ENCODE measurements at places on chromosomes 3 and 15.

DNA sequence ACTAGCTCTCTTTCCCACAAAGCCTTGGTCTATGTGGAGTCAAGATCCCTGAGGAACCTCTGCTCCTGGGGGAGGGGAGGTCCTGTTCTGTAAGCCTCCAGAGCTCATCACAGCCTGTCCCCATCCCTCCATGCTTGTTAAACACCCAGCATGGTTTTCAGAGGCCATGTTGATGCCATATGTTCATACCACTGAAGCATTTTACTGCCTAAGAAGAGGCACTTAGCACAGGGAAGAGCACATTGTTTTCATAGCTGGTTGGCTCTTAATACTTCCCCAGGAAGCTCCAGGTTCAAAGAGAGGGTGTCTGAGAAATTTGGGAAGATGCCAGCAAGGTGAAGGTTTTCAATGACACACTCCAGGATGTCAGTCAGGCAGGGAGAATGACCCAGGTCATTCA lies 25.6 kb downstream of the CPNE4 start:
- DNase-seq, result no peak

DNA sequence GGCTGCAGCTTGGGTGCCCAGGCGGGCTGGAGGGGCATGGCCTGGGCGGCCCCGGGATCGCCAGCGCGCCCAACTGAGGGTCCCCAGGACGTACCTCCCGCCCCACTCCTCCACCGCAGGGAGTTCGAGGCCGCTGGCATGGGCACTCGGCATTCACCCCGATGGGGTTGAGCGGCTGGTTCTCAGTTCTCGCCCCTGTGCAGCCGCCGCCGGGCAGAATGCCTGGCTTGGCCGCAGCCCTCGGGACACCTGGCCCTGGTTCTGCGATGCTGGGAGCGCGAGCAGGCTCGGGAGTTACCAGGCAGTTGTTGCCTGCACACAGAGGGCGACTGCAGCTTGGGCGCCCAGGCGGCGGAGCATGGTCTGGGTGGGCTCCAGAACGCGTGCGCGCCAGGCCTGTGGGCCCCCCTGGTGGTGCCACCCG lies 121.4 kb downstream of the LMLN start:
- peak; percentile 22 for DNase-seq

DNA sequence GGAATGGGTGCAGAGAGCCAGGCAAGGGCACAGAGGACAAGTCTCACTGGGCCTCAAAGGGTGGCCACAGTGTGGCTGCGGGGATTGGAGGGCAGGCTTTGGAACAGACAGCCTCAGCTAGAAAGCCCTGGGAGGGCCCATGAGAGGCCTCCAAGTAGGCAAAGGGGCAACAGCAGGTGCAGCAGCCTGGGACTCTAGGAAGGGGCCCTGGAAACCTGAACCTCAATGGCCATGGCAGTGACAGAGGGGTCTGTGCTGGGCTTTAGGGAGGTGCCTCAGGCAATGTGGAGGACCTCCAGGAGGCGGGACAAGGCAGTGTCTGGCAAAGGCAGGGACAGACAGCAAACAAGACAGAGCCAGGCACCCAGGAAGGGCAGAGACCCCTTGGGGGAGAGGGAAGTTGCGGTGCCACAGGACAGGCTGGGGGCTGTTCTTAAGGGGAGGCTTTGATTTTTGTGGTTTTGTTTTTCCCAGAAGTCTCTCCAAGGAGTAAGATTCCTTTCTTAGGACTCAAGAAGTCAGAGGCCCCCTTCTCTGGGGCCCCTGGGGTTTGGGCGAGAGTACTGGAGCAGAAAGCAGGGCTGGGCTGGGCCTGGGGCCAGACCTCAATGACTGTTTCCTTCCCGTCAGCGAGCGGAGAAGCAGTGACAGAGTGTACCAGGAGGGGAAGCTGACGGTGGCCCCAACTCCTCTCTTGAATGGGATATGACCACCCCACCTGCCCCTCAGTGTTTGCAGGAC lies 9.7 kb downstream of the STOML1 start:
- DNase-seq, result no peak

DNA sequence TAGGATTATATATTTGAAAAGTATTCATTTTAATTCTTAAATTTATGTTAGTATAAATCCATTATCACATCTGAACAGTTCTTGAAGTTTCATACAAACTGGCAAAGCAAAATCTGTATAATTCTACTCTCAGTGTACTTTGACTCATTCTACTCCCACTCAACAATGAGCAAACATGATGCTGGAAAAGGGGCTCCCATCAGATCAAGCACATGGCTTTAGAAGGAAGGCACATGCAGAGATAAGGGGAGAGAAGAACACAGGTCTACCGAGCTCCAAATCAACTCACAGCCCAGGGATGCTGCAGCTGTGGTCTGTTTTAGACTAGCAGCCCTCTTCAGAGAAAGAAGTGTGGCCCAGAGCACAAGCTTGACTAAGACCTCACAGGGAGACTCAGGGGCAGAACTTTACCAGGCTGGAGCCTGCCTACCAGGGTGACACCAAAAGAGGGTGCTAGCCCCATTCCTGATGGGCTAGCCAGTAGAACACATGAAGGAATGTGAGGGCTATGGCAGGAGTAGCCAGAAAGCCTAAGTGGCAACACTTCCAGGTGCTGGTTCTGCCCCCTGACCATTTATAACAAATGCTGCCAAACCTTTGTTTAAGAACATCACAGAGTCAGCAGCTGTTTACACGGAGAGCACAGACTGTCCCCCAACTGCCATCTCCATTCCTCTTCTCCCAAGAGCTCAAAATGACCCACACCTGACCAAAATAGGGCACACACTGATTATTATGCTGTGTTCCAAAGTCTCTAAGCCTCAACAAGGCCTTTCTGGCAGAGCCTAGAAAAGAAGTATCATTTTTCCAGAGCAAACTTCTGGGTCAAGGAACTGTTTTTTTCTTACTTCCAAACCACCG lies 19.5 kb downstream of the SEC22C start:
- DNase-seq, result no peak

- no peak for DNase-seq
Measured at GRCh38 chr3:161647936-161648470, 151.4 kb downstream of the OTOL1 start.

DNA sequence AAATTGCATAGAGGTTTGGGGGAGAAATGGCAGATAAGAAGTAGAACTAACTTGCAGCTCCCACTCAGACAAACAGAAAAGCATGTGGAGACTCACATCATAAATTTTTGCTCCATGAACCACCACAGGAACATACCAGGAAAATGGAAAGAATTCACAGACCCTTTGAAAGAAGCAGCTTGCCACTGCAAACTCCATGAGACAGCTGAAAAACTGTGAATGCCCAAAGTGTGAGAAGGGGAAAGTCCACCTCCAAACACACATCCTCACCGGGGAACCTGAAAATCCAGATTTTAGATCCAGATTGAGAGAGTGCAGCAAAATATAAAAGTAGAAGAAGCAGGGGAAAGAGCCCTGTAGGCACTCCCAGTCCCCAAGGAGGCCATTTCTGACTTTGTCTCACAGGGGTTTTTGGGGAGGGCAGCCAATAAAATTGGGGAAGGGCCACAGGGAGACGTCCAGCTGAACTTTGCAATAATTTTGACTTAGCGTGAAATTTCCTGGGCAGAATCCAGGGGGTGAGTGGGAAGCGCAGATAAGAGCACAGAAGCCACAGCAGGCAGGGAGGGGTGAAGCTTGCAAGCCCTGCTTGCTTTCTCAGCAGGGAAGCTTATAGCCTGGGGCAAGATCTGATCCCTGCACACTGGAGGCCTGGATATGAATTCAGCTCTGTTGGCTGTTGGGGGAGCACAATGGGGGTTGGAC lies 183.4 kb upstream of the UBE2E2 start:
- DNase-seq, result no peak

- no peak for DNase-seq
Measured at GRCh38 chr15:69590932-69591524, 138.4 kb downstream of the RPLP1 start.

GRCh38 chr3:101141135-101141534 lies 147.9 kb upstream of the ABI3BP start:
- no peak for DNase-seq

DNA sequence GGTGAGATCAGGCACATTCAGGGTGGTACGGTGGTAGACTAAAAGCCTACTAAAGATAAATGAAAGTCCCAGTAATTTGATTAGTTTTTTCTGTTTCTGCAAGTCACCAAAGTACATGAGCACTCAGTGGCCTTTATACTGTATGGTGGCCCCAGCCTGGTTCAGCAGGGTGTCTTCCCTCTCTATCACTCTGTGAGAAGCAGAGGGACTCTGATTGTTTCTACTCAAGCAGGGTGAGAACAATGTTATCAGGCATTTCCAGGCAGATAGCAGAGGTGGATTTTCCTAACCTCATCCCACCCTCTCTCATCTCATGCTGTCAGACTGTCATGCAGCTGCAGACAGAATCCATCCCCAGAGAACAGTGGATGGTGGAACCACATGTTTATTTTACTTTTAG lies 71.5 kb upstream of the BFSP2 start:
- no peak for DNase-seq

DNA sequence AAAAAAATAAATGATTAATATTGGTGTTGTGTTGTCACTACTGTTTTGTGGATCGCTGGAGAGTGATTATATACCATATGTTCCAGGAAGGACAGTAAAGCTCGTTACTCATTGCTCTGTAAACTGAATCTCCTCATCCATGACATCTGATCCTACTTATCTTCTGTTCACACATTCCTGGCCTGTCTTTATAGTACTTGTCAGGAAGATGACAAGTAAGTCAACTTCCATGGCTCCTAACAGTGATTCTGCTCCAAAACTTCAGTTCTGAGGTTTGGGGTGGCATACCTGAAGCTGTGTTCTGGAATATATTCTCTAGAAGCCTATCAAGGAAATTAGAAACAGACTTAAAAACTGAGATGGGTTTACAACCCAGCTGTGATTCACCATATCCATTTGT lies 288.9 kb downstream of the ZBBX start:
- no peak for DNase-seq

DNA sequence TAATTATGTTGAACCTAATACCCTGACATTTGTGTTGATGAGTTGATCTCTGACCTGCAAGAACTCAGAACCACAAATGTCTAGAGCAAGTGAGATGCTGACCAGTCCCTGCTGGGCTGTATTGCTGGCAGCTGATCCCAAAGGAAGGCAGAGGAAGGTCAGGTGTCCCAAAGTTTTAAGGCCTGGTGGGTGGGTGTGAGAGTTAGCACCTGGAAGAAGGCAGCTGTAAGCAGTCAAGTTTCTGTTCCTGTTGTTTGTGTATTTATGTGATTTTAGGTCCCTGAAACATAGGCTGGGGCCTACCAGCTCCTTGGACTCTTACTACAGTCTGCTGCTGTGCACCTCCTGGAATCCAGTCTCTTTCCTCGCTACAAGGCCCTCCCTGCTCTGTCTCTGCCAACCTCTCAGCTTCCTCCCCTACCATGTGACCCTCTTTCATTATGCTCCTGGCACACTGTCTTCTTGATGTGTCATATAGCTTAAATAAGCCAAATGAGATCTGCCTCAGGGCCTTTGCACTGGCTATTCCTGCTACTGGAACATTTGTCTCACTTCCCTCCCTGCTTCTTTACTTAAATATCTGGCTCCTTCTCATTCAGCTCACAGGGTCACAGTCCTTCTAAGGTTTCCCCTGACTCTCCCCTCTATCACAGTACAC lies 31.0 kb upstream of the ATOSA start:
- no peak for DNase-seq

DNA sequence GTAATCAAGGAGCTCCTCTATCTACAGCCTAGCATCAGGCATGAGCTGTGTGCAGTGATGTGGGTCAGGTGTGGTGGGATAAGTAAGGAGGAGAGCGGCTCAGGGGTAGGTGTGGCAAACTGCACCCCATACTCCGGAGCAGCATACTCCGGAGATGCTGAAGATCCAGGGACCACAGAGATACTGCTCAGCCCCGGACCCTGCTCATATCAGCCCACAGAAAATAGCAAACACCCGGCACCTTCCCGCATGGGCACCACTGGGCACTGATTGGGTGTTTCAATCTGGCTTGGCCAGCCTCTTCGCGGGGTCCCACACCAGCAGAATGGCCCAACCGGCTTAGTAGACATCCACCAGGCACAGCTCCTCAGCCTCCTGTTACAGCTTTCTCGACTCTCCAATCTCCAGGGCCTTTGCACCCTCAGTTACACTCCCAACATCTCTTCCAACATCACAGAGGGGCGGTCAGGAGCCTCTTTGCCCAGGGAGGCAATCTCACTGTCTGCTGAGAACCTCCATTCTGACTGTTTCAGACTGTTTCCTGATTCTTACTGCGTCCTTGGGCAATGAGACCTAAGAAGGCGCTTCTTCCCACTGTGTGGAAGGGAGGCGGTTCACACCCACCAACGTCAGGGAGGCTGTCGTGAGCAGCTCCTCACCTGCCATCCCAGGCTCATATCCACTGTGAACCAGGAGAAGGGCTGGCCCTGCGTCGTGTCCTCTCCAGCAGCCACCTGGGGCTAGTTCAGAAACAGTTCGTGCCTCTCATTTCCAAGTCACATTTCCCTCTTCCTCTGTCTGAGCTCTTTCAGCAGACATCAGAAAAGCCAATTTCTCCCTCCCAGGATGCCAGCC lies 59.8 kb downstream of the CAPN7 start:
- no peak for DNase-seq

GRCh38 chr3:31661993-31662670 lies 129.4 kb downstream of the STT3B start:
- no peak for DNase-seq

DNA sequence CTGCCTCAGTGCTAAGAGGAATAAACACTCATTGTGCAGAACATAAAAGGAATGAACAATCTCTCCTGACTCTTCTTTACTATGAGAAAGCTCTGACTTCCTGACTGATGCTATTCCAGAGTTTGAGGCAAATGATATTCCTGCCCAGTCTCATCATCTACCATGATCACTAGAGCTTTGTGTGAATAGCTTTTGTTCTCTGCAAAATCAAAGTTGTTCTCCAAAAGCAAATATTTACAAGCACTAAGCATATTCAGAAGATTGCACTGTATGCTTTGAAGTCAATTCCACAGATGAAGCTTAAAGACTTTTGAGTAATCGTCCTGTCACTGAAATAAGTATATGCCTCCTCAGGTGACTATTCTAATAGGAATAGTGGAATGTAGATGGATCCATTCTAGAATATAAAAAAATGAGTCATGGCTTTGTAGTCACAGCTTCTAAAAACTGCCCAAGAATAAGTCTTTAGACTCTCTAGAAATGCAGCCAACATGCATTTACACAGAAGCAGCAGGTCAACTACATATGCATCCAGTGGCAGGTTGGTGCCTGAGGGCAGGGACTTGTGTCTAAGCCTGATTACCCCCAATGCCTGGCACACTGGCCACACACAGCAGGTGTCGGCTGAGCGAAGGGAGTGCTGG lies 34.6 kb downstream of the TNFAIP8L3 start:
- DNase-seq, result no peak

GRCh38 chr3:177598097-177598833 lies 401.0 kb upstream of the TBL1XR1 start:
- DNase-seq, result no peak

DNA sequence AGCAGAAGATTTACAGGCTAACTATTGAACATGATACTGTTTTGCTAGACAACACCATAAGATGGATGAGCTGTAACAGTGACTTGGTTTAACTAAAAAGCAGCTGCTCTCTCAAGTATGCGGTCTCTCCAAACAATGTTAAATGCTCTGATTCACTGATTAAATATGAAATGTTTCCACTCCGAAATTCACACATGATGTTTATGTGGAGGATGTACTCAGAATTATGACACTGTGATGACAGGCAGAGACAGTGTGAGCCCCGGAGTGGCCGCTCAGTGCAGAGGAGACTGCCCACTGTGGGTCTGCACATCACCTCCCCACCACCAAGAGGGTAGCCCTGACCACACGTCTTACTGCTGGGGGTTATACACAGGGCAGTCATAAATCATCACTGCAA lies 83.9 kb upstream of the MEX3B start:
- DNase-seq, result no peak

Measured in amygdala (tissue), 56 donors.